HTR-8/SVneo (cell line): ENCODE measurements at places on chromosomes 5 and 9.
A peak's percentile ranks its signal among the peaks of the same experiment; 100 is the strongest.

DNA sequence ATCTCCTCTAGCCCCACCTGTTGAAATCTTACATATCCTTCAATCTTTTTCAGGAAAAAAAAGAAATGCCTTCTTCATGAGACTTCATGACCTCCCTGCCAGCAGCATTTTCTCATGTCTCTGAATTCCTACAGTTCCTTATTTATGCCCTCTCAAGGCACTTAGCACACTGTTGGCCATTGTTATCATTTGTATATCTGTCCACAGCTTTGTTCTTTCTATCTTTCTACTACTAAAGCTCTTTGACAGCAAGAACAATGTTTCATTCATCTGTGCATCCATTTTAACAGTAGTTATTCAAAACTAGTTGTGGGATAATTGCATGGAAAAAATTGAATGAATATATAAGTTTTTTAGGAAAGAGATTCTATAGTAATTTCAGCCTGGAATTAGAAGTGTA, 20.9 kb upstream of the GZMA start:
- no peak for DNase-seq

DNA sequence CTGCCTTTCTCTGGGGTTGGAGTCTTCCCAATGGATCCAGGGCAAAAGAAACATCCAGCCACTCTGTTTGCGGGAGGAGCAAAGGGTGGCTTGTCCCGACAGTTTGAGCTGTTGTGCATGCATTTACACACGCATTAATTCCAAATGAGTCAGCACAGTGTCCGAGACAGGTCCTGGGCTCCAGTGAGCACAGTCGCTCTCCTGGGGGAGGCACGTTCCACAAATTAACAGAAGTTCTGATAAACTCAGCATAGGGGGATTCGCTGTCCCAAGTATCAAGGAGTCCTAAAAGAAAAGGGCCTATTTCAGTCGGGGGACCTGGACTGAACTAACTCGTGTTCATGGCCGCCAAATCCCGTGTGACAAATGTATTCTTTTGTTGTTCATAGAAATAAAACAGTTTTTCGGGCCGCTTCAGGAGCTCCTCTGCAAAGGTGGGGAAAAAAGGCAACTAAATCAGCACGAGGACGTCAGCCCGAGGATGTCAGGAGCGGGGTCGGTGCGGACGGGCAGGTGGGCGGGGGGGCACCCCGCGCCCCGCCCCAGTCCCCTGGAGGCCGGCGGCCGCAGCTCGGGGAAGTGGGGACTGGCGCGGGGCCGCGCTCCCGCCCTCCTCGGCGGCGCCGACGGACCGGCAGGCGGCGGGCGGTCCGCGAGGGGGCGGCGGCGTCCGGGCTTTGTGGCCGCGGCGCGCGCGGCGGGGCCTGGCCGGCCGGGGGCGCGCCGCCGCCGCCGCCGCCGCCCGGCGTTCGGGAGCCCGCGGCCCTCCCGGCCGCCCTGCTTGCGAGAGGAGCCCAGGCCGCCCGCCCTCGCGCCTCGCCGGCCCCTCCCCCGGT, at the start of gene MSANTD3:
Gene MSANTD3, plus strand, starts transcription at position 614 of the 836 bp plus-strand sequence. CDS start 14,796 bp downstream, outside the sequence.
- peak; percentile 41 for DNase-seq

GRCh38 chr5:15717001-15717400, 217.0 kb downstream of the FBXL7 start:
- DNase-seq = no peak

DNA sequence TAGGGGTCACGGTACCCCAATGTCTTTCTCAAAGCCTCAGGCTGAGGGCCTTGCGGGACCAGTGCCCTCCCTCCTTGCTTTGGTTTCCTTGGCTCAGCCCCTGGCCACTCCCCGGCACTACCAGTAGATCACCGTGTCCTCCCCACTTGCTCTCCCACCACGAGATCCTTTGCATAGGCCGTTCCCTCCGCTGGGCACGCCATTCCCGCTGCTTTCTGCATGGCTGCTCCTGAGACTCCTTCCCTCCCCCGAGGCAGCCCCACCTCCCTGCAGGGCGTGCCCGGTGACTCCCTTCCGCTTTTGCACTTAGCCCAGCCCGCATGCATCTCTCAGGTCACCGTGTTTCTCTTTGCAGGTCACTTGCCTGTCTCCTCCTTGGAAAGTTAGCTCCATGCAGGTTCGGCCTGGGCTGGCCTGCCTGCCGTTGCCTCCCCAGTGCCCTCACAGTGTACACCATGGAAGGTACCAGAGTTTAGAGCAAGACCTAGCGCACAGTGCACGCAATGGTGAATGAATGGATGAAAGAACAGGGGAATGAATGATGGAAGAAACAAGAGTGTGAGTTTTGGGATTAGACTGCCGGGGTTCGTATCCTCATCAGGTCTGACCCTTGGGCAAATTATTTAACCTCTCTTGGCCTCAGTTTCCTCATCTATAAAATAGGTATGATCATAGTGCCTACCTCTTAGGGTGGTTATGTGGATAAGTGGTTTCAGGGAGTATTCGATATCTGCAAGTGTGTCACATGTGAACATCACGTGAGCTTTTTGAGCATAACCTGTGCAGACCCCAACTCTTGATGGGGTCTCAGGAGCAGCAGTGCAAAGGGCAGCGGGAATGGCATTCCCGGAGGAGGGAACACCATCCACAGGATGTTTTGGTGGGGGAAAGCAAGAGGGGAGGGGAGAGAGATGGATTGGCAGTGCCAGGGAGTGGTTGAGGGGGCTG, 214.3 kb downstream of the C9orf50 start:
- DNase-seq = no peak

DNA sequence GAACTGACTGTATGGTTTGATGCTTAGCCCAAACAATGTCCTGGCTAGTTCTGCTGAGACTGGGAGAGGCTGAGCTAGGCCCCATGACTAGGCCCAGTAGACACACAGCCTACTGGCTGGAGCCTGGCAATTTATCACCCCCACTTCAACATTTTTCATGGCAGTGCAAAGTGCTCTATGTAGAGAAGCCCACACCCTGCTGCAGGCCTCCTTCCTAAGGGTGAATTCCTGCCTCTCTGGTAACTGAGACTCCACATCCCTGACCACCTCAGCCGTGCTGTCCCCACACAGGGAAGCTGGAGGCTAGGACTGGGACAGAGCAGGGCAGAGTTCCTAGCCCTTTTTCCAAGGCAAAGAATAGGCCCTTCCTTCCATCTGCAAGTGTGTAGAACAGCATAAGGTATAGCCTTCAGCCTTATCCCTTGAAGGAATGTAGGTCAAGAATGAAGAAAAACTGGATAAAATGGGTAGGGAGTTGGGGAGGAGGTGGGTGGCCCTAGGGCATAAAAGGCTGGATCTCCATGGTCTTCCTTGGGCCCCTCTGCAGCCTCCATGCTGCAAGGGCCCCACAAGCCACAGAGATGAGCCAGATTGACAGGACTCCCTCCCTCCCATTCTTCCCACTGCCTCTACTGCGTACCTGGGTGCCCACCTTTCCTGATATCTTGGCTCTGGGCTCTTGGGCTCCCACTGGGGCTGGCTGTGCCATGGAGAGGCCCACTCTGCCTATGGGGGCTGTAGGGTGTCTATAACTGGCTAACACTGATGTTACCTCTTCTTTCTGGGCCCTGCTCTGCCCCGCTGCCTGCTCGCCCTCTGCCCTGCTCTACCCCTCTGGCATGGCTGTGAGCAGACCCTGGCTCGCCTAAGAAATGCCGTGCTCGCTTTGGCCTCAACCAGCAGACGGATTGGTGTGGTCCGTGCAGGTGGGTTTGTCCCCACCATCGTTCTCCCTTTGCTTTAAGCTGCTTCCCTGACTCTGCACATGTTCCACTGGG, 29.8 kb downstream of the TCF7 start:
- DNase-seq = no peak

- no peak for DNase-seq
Measured at GRCh38 chr5:65184780-65185179, 296.9 kb downstream of the ADAMTS6 start.

- DNase-seq = no peak
Measured at GRCh38 chr9:86389628-86390027, 35.4 kb upstream of the TUT7 start.

GRCh38 chr5:72436796-72437471, 70.3 kb downstream of the ZNF366 start:
- DNase-seq = peak; percentile 19

GRCh38 chr5:157607371-157608161, 32.0 kb upstream of the ADAM19 start:
- DNase-seq = no peak

- DNase-seq = no peak
Measured at GRCh38 chr5:59540366-59540765, 353.2 kb downstream of the PDE4D start.

GRCh38 chr5:55030220-55030619, 6.2 kb downstream of the GZMK start:
- DNase-seq = no peak

DNA sequence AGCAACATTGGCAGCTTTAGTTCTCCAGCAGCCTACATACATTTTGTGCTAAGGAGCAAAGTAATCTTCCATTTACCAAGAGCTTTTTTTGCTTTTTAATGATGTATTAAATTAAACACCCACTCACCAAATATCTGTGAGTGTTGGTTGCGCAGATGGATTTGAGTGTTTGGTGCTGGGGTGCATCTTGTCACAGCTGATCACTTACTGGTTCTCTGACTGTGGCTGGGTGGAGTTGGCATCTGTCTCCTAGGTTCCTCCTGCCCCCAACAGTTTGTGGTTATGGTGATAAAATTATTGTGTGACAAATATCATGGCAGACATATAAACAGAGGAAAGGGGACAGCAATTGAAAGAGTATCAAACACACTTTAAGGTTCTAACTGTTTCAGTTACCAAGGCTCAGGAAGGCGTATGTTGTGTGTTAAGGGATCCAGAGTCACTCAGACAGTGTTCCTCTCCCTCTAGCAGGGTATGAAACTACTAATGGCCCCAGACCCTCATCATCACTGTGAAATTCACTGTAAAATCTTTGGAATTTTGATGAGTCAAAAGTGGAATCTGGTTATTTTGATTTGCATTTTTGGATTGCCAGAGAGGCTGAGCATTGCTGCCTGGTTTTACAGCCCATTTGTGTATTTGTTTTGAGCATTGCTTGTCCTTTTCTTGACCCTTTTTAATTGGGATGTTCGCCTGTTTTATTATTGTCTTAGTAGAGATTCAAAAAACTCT, 81.7 kb downstream of the PDE8B start:
- DNase-seq = peak; percentile 41

GRCh38 chr9:35353731-35354365, 136.1 kb upstream of the RUSC2 start:
- DNase-seq = no peak

DNA sequence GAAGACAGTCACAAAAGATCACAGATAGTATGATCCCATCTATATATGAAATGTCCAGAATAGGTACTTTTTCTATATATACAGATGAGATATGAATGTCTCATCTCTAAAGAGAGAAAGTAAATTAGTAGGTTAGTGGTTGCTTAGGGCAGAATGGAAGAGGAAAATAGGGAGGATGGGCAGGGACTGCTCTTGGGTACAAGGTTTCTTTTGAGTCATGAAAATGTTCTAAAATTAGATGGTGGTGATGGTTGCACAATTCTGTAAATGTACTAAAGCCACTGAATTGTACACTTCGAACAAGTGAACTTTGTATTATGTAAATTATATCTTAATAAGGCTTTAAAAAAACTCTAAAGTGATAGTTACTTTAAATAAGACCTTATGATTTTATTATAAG, 59.6 kb upstream of the GRAMD2B start:
- DNase-seq = no peak

DNA sequence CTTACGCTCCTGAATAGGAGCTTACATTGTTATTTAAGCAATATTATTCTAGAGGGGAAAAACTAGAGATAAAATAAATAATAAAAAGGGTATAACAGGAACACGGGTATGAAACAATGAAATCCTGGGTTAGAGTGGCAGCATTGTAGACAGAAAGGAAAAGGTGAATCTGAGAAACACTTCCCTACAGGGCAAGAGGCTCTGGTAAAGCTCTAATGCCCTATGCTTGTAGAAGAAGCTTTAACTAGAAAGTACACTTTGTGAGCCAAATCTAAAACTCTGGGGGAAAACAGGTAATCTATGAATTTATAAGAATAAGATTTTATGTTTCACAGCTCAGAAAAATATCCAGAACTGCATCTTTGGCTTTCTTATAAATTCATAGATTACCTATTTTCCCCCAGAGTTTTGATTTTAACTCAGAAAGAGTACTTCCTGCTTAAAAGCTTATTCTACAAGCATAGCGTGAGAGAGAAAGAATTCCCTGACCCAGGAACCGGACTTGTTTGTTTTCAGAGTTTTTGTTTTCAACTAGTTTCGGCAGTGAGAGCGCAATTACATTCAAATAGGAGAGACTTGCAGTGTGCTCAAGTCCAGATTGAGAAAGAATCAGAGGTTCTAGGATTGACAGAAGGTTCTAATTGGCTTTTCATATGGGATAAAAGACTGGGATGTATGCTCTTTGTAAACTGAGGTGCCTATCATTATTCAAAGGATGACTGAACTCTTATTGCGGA, 651.0 kb upstream of the RORB start:
- no peak for DNase-seq

GRCh38 chr5:140239939-140240700, 62.8 kb downstream of the PFDN1 start:
- DNase-seq = peak; percentile 62

GRCh38 chr5:134091626-134092121, 22.8 kb upstream of the TCF7 start:
- no peak for DNase-seq

DNA sequence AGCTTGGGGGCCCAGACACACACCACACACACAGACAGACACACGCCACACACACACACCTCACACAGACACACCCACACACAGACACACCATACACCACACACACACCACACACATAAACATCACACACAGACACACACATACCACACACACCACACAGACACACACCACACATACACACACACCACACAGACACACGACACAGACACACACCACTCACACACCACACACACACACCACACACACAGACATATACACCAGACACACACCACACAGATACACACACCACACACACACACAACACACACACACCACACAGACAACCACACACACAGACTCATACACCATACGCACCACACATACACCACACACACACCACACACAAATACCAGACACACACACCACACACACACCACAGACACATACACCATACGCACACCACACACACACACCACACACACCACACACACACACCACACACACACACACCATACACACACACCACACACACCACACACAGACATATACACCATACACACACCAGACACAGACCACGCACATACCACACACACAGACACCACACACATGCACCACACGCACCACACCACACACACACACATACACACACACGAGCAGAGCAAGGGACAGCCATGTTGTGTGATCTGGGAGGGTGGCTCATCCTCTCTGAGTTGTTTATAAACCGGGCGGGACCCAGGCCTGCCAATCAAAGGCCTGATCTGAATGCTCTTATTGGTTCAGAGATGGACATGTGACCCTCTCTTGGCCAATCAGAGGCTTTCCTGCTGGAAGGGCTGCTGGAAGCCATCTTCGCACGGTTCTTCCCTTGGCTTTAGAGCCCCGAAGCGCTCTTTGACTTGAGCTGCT, 148.3 kb downstream of the GAPVD1 start:
- DNase-seq = peak; percentile 41

GRCh38 chr9:115764645-115765044, 388.9 kb upstream of the PAPPA start:
- no peak for DNase-seq

DNA sequence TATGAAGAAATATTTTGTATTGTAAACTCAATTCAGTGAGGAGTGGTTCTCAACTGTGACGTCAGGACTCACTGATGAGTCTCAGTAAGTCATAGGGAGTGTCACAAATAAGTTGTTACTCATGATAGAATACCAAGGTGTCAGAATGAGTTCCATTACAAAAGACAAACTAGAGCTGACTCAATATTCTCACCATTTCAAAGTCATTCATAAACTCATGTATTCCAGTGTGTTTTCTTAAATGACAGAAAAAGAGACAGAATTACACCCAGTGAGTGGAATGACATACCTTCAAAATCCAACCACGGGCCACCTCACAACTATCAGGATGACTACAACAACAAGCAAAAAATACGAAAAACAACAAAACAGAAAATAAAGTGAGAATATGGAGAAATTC, 321.5 kb downstream of the ENC1 start:
- DNase-seq = no peak
